Inflammatory macrophage (primary cell): ENCODE measurements at places on chromosomes 2 and 18.

DNA sequence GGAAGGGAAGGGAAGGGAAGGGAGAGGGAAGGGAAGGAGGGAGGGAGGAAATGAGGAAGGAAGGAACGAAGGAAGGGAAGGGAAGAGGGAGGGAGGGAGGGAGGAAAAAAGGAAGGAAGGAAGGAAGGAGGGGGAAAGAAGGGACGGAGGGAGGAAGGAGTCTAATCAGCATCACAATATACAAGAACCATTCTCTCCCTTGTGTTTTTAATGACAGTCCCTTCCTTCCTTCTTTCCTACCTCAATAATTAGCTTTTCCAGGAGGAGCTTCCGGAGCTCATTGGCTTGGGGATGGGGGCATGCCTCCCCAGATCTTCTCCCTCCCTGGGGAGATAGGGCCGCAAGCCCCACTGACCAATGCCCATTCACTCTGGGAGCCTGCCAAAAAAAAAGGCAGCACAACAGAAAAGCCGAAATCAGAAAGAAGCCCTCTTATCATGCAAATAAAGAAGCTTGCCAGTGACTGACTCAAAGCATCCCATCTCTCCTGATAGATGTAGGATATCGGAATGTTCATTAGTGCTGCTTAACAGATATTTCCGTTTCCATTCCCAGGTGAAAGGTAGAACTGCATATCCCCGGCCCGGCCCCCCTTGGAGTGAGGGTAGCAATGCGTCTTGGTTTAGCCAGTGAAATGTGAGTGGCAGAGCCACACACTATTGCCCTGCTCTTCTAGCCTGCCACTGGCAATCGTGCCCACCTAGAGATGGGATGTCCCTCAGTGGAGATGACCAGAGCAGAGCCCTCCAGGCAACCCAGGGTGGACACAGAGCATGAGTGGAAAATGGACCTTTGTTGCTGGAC lies 17.8 kb upstream of the SMAD7 start:
- DNase-seq: no peak

GRCh38 chr18:32443033-32443705 lies 27.5 kb downstream of the GAREM1 start:
- DNase-seq: no peak

GRCh38 chr2:10546975-10547391 lies 98.9 kb upstream of the ODC1 start:
- DNase-seq: no peak

- DNase-seq: no peak
Measured at GRCh38 chr2:115165529-115166109, 723.2 kb downstream of the DPP10 start.

- DNase-seq: no peak
Measured at GRCh38 chr2:134776836-134777235, 58.0 kb upstream of the TMEM163 start.

DNA sequence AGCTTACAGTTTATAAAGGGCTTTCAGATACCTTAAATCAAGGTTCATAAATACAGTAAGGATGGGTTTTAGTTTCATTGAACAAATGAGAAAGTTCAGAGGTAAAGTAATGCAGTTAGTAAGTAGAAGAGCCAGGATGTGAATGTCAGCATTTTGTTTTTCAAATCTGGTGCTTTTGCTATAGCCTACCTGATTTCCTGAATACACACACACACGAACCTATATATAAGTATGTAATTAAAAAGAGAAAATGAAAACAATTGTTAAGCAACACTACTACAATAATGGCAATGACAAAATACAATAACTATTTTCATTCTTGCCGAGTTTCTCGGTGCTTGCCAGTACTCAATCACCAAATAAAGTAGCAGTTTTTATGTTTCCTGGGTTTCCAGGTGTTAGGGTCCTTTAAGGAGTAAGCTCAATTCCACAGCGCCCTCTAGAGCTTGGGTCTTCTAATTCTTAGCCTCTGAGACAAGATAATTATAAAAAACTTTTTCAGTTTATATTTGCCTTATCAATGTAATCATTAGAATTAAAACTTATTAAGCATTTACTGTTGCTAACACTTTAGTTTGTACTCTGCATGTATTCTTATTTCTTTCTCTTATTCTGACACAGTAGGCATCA lies 512.9 kb upstream of the ACVR2A start:
- DNase-seq: peak; percentile 36

GRCh38 chr2:24588294-24588693 lies 97.2 kb downstream of the NCOA1 start:
- no peak for DNase-seq

DNA sequence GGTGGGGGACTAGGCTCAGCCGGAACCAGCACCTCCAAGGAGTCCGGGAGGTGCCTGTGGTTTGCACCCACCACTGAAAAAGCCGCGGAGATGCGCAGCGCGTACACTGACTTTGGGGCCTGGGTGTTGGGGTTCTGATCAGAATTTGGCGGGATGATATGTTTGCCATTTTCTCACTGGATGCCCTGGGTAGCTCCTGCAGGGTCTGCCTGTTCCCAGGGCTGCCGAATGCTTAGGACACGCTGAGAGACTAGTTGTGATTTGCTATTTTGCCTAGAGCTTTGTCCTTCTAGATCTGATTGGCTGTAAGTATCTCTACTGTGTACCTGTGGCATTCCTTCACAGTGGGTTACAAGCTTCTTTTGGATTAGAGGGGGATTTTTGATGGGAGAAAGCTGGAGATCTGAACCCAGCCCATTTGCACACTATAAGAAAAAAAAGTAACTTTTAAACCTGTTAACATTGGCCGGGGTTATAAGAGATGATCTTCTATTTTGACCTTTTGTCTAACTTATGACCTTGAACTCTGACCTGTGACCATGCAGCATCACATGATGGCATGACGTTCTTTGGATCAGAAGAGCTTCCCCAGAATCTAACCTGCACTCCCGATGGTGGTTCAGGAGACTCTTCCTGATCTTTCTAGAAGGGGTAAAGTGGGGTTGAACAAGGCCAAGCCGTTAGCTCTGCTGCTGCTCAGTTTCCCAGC lies 1.6 kb downstream of the KCNE4 start:
- DNase-seq: no peak

GRCh38 chr2:219282943-219283581 lies 3.9 kb downstream of the DNAJB2 start:
- DNase-seq: no peak

GRCh38 chr2:191846515-191847476 lies at the start of gene CAVIN2:
Gene CAVIN2 (minus strand): TSS chr2:191847088. CDS start chr2:191846925, 163 bp downstream.
- peak; percentile 78 for DNase-seq

DNA sequence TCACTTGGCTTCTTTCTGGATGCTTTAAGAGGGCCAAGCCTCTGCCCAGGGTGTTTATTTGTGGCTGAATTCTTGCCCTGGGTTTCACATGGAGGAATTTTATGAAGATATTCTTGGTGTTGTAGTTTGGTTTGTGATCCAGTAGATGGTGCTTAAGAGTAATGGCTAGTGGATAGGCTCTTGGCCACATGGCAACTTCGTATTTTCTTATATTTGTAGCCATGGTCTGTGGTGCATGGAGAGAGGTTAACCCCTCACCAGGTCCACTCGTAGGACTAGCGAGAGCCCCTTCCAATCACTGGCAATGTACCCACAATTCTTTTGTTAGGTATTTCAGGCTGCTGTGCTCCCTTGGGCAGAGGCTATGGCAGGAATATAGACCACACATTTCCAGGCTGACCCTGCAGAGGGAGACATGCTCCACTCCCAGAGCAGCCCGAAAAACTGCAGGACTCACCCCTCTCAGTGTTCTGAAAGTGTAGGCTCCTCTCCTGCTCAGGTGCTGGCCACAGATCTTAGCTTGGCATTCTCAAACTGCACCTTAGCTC lies 582.1 kb upstream of the SETBP1 start:
- DNase-seq: no peak

- DNase-seq: no peak
Measured at GRCh38 chr2:1803217-1804110, 59.1 kb upstream of the PXDN start.

GRCh38 chr2:215839309-215839708 lies 174.0 kb downstream of the MREG start:
- DNase-seq: no peak

- DNase-seq: no peak
Measured at GRCh38 chr18:39994498-39994897, 1960.5 kb upstream of the PIK3C3 start.

DNA sequence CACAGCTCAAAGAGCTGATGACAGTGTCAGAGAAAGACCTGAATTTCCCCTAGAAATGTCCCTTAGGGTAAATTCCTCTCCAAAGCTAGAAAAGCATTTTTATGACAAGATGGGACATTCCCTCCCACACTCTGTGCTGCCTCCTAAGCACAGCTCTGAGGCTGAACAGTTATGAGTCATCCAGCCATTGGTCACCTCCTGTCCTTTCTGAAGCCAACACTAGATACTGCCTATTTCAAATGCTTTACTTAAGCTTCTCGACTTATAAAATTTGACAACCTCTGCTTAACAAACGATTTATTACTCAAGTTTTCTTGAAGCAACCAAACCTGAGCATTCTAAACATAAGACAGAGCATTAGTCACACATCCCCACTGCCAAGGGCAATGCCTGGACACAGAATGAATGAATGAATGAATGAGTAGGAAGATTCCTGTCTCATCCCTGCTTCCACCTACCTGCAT lies 35.4 kb downstream of the B4GALT6 start:
- DNase-seq: peak; percentile 58

DNA sequence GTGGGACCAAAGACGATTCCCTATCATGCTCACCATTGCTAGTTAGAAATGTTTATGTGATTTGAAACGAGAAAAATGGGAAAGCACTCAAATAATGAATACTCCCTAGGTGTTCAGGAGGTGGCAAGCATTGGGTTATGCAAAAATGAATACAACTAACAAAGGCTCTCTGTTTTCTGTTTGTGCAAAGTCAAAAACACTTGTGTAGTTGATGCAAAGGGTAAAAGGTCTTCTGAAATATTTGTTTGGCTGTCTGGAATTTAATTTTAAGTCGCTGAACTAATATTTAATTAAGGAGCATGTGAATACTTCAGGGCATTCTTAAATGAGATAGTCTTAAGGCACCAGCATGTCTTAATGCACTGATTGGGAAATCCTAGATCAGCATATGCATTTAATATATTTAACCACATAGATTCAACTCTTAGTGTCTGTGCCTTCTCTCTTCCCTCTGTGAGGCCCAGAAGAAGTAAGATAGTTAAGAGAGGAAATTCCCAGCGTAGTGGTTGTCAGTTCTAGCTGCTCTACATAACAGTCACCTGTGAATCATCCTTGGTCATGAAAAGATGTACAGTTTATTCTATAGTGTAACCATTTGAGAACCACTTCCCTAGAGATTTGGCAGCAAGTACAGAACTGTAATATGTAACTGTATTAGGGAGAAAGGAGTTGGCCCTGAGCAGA lies 111.9 kb downstream of the EPC2 start:
- DNase-seq: no peak

DNA sequence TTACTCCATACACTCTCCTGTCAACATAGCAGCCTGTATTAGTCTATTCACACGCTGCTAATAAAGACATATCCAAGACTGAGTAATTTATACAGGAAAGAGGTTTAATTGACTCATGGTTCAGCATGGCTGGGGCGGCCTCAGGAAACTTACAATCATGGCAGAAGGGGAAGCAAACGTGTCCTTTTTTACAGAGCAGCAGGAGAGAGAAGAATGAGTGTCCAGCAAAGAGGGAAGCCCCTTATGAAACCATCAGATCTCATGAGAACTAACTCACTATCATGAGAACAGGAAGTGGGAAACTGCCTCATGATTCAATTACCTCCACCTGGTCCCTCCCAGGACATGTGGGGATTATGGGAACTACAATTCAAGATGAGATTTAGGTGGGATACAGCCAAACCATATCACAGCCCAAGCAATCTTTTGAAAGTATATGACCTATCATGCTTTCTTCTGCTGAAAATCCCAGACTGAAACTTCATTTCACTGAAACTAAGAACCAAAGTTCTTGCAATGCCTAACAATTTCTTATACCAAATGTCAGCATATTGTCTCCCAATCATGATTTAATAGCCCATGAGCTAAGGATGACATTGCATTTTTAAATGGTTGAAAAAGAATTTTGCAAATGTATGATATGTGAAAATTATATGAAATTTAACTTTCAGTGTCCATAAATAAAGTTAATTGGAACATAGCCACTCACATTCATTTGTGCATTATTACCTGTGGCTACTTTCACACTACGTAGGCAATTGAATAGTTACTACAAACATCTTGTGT lies 686.8 kb upstream of the ZEB2 start:
- no peak for DNase-seq

DNA sequence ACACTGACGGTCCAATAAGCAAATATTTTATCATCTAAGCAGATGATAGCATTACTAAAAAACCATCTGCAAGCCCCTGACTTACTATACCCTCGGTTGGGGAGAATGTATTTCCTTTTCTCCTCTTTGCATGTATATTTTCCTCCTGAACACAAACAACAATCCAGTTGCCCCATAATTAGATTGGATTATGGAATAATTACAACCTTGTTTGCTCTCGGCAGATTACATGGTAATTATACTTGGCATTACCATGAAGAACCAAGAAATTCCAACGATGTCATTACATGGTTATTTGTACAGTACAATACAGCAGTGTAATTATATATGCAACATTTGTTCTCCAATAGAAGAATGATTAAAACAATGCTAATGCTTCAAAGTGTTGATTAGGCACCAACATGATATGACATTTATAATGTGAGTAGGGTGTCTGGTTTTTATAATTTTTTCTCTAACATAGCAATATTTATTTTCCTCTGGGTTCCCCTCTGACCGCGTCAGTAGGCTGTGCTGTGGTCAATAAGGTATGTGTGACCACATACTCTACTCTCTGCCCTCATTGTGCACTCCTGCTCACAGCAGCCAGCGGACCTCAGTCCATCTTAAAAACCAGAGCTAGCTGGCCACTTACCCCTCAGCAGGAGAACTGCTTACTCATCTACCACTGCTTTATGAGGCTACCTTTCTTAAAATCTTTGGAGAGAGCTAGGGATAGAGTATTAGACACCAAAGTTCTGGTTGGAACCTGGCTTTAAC lies 176.1 kb downstream of the INSIG2 start:
- no peak for DNase-seq
